ENCODE measurements at places on chromosomes 16 and 17.

GRCh38 chr17:77841742-77842527, 116.6 kb upstream of the TNRC6C start:
- DNase-seq, result no peak

DNA sequence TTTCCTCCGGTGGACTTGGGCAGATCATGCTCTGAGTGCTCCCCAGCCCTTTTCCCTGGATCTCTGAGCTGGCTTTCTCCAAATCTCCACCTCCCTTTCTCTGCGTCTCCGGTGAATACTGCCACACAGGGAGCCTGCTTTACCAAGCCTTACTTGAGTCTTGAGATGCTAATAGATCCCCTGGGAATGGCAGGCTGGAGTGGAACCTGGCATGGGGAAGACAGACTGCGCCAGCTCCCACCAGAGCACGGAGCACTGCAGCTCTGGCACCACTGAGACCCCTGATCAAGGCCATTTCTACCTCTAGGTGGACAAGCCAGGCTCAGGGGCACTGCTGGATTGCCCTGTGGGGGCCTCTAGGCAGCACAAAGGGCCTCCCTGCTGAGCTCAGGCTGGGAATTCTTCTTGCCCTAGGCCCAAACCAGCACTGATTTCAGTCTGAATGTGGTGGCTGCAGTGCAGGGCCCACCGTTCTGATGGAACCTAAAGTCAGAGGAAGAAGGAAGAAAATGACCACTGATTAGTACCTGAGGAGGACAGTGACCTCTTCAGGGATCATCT, 74.3 kb upstream of the CRHR1 start:
- no peak for DNase-seq

GRCh38 chr16:70433458-70434103, 5.3 kb downstream of the ST3GAL2 start:
- no peak for DNase-seq

DNA sequence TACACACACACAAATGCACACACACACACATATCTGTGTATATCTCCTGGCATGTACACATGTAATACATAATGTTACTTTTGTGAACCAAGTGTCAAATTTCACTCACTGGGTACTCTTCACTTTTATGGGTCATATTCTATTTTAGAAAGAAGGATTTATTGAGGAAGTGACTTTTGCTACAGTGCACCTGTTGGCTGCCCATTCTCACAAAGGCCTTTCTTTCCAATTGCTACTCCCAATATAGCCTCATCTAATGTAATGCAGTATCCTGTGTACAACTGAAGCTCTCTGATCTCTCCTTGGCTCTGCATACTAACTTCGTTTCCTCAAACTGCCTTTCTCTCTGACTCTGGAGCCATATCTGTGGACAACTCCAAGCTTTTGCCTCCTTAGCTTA, 107.5 kb downstream of the ABCA8 start:
- DNase-seq, result no peak

DNA sequence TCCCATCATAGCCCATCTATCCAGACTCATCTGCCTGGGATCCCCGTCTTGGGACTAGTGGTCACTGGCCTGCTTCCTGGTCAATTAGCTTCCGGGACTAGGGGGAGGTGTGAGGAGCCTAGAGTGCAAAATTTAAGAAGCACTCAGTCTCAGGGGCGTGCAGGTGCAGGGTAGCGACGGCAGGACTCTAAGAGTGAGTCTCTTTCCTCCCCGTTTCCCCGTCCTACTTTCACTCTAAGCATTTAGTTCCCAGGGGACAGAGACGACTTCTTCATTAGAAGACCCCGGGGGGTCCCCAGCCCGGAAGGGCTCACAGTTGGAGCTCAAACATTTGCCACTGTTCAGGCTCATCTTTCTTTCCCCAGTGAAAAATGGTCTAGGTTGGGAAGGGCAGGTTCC, 677 bp upstream of the ZNHIT3 start:
- no peak for DNase-seq

- no peak for DNase-seq
Measured at GRCh38 chr16:23464196-23464595, 11.2 kb upstream of the COG7 start.

DNA sequence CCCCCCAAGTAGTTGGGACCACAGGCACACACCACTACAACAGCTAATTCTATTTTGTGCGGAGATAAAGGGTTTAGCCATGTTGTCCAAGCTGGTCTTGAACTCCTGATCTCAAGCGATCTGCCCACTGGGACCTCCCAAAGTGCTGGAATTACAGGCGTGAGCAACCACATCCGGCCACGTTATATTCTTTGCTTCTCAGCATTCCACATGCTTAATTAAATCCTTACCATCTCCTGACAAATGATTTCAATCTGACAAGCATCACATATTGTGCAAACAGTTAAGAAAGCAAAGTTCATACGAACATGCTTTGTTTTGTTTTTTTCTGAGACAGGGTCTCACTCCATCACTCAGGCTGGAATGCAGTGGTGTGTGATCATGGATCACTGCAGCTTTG, 18.2 kb downstream of the HIGD1B start:
- no peak for DNase-seq

DNA sequence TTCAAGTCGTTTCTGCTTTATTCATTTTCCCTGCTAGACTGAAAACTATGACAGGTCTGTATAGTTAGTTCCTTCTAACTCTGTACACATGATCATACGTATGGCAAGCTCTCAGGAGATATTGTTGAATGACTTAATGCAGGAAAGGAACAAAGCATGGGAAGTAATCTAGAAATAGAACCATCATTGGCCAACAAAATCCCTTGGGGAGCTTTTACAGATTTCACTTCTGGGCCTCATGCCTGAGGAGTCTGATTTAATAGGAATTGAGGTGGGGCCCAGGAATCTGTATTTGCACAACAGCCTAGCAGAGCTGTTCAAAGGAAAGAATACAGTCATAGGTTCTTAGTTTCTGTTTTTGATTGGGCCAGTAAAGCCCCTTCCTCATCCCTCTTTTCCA, 229.2 kb downstream of the MAP2K6 start:
- DNase-seq, result no peak

- no peak for DNase-seq
Measured at GRCh38 chr16:31404353-31405064, 11.4 kb downstream of the ITGAD start.

- no peak for DNase-seq
Measured at GRCh38 chr17:2214047-2214928, 89.3 kb downstream of the SMG6 start.
